ENCODE measurements at places on chromosomes 7 and 10.

- no peak for DNase-seq
Measured at GRCh38 chr7:132498319-132498718, 78.0 kb downstream of the PLXNA4 start.

DNA sequence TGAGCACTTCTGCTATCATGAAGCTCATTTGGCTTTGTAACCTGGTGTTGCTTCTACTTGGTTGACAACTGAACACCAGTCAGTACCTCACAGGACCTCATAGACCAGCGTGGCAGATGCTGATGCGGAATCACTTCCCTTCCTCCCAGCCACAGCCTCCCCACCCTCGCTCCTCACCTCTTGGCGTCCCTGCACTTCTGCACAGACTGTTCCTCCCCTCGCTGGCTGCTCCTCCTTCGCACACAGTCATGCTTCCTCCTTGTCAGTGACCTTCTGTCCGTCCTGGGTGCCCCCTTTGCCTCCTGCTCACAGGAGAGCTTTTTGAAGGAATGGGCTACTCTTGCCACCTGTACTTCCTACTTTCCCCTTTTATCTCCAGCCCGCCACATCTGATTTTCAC, 61.4 kb upstream of the CTBP2 start:
- DNase-seq, result no peak

- no peak for DNase-seq
Measured at GRCh38 chr10:84156768-84157167, 16.8 kb upstream of the GPR15LG start.

DNA sequence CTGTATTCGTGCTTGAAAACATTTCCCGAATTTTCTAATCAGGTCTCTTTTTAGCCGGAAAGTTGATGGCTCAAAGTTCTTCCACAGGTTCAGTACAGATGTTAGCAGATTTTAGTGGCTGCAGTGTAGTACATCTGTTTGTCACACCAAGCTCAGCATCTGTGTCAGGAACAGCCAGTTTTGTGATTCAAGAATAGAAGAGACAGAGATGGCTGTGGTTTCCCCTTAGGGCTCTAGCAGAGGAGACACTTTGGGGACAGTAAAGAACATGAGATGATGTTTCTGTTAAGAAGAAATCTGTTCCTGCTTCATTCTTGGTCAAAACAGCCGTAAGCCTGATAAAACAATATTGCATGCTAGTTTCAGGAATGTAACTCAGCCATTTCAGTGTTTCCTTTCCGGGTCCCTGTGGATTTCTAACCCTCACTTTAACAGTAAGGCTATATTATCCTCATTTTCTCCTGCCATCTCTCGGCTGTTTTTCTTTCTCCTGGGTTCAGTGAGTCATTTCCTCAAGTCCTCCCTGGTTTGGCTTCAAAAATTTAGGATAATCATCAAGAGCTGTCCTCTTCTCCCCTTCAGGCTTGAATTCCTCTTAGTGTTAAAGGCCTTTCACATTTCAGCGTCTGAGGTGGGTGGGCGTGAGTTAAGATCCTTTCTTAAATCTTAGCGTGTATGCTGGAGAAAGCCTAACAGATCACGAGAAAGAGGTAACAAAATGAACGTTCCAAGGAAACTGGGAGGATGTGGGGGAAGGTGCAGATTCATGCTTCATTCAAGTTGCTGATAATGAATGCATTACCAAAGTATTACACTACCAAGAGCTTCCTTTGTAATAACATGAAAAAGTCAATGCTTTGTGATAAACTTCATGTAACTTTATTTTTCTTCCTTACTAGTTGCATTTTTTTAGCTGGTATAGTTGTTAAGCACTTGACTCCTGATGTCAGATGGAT, 37.1 kb upstream of the BICC1 start:
- DNase-seq, result no peak

DNA sequence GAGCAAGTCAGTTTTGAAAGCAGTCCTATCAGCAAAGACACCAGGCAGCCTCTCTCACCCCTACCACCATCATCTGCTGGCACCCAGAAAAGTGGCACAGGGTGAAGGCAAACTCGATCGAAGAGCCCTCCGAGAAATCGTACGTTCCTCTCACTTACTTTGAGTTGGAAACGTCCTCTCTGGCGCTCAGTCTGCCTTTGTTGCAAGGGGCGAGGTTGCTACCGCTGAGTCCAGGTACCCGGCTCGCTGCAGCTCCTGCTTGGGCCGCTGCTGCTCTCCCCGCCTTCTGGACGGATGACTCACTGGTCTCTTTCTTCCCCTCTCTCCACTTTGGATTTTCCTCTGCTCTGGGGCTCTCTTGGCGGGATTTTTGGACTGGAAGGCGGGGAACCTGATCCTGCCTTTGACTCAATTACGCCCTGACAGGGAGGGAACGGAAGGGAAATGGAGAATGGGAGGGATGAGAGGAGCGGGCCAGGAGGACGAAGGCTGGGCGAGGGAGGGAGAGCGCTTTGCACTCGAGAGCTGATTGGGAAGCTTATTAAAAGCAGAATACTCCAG, at the start of gene PTN:
Gene PTN, minus strand, starts transcription at position 453 of the 561 bp plus-strand sequence. CDS start 88,760 bp downstream, outside the sequence.
- no peak for DNase-seq

GRCh38 chr10:94097656-94098055, 103.9 kb downstream of the PLCE1 start:
- no peak for DNase-seq

DNA sequence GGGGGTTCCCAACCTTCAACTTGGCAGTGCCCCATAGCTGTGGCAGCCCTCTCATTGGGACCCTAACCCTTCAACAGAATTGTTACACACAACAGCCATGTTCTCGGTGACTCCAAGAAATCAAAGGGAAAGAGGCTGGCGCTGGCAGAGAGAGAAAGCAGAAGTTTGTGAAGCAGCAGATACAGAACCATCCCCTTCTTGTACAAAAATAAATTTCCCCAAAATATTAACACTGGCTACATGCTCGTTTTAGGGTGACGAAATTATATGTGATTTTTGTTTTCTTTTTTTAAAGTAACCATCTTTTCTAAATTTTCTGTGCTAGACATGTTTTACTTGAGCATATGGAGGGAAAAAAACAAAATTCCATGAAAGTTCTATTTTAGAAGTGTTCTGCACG, 45.2 kb upstream of the SAMD8 start:
- no peak for DNase-seq

DNA sequence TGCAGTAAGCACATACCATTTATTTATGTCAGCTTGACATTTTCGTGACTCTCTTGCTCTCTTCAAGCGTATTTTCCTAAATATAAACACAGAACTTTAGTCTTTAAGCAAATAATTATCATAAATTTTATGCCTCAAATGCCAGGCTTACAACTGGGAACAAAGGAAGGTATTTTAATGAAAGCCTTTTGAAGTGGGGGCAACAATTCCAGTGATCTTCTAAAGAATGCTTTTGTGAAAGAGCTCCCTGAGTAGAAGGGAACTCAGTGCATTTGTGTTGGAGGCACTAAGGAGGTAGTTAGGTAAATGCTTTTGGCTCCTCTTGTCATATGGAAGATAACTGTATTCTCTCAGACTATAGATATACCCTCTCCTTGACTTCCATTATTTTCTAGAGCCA, 104.9 kb downstream of the VPS50 start:
- no peak for DNase-seq

GRCh38 chr7:6257675-6258074, 14.7 kb downstream of the CYTH3 start:
- no peak for DNase-seq

DNA sequence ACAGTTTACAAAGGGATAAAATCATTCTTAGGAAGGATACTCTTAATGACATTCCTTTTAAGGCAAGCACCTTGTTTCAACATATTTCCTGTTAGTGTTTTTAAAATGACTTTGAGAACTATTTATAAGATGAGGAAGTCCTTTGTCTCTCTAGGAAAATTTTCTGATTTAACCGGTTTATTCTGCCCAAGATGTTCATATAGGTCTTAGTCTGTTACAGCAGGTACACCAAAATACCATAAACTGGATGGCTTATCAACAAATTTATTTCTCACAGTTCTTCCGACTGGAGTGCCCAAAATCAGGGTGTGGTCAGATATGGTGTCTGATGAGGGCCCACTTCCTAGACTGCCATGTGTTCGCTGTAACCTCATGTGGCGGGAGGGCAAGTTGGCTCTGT, 77.9 kb downstream of the GSAP start:
- DNase-seq, result no peak

GRCh38 chr7:45601094-45601493, 26.9 kb downstream of the ADCY1 start:
- DNase-seq, result no peak

- no peak for DNase-seq
Measured at GRCh38 chr7:88215295-88215694, 4.5 kb downstream of the SRI start.

DNA sequence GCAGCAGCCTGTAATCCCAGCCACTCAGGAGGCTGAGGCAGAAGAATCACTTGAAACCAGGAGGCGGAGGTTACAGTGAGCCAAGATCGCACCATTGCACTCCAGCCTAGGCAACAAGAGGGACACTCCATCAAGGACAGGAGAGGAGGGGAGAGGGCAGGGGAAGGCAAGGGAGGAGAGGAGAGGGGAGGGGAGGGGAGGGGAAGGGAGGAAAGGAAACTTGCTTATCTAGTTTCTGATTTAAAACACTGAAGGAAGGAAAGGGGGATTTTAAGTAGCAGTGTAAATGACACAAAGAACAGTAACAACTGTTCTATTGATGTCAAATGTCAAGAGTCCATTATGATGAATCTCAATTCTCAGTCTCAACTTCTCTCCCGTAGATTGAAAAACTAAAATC, 43.7 kb downstream of the SRPK2 start:
- DNase-seq, result no peak

DNA sequence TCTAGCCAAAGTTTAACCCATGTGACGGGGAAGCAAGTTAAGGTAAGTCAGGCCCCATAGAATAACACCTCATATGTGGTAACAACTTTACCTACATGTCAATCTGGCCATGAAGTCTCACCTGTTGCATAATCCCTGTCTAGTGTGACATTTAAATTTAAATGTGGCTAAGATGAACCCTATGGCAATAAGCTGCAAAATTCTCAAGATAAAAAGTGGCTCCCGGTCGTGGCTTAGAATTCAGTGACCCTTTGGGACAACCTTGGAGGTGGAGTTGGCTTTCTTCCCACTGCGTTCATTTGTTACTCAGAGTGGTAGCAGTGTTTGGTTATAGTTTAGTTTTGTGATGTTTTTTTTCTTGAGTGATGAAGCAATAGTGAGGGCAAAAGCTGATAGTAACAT, 90.6 kb downstream of the ARID5B start:
- DNase-seq, result no peak

- DNase-seq, result peak; percentile 21
Measured at GRCh38 chr7:112452102-112452888, 2.0 kb downstream of the IFRD1 start.

DNA sequence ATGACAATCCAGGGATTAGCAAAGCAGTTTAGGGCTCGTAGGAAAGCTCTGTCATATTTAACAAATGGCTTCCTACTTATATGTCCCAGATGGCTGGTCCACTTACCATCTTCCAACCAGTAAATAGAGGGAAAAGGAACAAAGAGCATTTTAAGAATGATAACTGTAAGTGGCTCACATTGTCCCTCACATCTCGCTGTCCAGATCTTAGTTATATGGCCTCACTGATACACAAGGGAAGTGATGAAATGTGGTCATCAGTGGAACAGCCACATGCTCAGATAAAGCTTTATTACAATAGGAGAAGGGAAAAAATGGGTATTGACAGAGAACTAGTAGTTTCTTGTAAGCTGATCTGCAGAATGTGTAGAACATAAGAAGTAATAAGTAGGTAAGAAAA, 35.8 kb downstream of the IQUB start:
- DNase-seq, result no peak

DNA sequence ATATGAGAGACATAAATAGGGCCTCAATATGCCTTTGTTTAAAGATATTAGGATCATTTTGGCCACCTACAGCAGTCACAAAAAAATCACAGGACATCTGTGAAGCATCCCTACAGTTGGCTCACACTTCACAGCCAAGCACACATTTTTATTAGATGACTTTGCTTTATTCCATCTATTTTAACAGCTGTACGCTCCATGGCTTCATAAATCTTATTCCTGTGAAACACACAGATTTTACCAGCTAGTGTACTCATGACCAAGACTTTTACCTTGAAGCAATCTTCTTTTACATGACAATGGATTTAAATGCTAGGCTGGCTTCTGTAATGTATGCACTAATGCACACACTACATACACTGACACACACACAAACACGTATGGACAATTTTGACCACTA, 254.8 kb upstream of the PITRM1 start:
- DNase-seq, result no peak

DNA sequence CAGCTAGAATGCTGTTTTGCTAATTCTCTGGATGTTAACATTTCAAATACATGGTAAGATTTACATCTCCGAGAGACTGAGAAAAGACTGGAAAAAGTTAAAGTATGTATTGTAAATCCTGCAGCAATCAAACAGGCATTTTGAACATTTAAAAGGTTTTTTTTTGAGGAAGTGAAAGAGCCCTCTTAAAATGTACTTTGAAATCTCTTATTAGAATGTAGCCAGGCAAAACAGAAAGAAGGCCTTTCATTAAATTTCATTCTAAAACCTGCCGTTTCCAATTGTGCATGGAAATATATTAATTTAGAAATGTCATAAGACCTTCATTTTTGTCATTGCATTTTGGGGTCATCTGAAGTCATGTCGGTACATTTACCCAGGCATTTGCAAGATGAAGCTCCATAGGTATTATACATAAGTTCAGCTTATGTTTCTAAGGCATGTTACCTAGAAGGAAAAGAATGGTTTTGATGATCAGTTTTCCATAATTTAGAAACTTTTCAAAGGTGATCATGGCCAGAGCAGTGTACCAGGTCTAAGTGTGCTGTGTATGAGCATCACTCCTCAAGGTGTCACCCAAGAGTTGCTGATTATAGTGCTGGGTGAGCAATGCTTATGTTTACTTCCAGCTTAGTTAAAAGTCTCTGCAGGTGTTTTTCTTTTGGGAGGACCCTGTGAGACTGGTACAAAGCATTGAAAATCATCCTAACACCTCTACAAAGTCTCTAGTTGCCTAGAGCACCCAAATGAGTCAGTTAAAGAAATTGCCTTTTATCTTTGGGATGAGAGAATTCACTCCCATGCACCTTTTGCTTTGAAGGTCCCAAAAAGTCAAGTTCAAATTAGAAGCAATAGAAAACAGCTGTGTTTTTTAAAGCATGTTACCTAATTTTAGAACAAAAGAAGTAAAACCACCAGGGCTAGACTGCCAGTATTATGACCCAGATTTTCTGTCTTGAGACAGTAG, 7.1 kb downstream of the ZNF736 start:
- no peak for DNase-seq

- DNase-seq, result no peak
Measured at GRCh38 chr10:94092848-94093247, 99.1 kb downstream of the PLCE1 start.

- no peak for DNase-seq
Measured at GRCh38 chr7:52749880-52750279, 285.6 kb upstream of the POM121L12 start.

- peak; percentile 74 for DNase-seq
Measured at GRCh38 chr10:70540089-70540788, 61.7 kb downstream of the PALD1 start.

- DNase-seq, result no peak
Measured at GRCh38 chr10:17128261-17128660, 1.4 kb downstream of the CUBN start.

GRCh38 chr7:43589728-43590127, 6.8 kb downstream of the STK17A start:
- DNase-seq, result no peak
